LHCN-M2 (cell line): ENCODE measurements at places on chromosomes 4 and X. TPM values are rescaled to one million over a fixed set of nuclear protein-coding genes. Genes with fewer than 3 reads are reported as not detected.

The FIP1L1 gene
- total RNA-seq, result 44.1 and 46.5 TPM in 2 replicates

The GABRQ gene
- total RNA-seq, result not detected in 2 replicates

The VCX3A gene
- not detected in 2 replicates for total RNA-seq

The CYTL1 gene
- total RNA-seq, result not detected in 2 replicates

The RS1 gene
- not detected in 2 replicates for total RNA-seq

The SMIM10L2A gene
- 0.11 TPM in 1 of 2 replicates, not detected in the other for total RNA-seq

The CXCL10 gene
- not detected in 2 replicates for total RNA-seq

The SLC25A5 gene
- 232 and 250 TPM in 2 replicates for total RNA-seq

The REELD1 gene
- not detected in 2 replicates for total RNA-seq

The CXCL9 gene
- total RNA-seq, result not detected in 2 replicates
